ENCODE measurements at places on chromosomes 2 and 18.
A peak's percentile ranks its signal among the peaks of the same experiment; 100 is the strongest.

- no peak for DNase-seq
Observed at GRCh38 chr2:96175951-96176350, 30.7 kb upstream of the DUSP2 start.

GRCh38 chr2:71736091-71736861, 282.9 kb downstream of the DYSF start:
- no peak for DNase-seq

DNA sequence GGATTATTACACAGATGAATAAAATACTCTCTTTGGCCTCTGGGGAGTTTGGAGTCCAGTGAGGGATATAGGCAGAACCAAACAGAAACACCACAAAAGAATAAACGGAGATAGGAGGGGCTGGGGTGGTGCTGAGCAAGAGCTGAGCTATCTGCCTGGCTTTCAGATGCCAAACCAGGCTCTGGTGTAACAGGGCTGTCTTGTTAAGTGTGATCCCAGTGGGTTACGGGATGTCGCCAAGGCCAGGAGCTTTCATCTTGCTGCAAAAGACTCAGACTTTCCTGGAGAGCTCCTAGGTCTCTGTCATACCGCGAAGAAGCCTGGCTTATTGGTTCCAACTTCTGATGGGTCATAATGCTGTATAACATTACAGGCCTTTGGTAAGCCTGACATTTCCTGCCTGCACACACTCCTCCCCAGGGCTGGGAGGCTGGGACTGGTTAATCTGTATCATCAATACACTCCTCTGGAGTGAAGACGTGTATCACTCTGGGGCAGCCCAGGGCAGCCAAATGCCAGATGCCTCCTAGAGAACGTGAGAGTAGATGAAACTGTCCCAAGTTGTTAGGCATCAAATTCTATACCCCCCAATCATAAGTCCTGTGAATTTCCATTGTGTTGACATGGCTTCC, 60.5 kb downstream of the STPG4 start:
- no peak for DNase-seq

GRCh38 chr2:24743924-24744323, 49.3 kb downstream of the PTRHD1 start:
- no peak for DNase-seq

DNA sequence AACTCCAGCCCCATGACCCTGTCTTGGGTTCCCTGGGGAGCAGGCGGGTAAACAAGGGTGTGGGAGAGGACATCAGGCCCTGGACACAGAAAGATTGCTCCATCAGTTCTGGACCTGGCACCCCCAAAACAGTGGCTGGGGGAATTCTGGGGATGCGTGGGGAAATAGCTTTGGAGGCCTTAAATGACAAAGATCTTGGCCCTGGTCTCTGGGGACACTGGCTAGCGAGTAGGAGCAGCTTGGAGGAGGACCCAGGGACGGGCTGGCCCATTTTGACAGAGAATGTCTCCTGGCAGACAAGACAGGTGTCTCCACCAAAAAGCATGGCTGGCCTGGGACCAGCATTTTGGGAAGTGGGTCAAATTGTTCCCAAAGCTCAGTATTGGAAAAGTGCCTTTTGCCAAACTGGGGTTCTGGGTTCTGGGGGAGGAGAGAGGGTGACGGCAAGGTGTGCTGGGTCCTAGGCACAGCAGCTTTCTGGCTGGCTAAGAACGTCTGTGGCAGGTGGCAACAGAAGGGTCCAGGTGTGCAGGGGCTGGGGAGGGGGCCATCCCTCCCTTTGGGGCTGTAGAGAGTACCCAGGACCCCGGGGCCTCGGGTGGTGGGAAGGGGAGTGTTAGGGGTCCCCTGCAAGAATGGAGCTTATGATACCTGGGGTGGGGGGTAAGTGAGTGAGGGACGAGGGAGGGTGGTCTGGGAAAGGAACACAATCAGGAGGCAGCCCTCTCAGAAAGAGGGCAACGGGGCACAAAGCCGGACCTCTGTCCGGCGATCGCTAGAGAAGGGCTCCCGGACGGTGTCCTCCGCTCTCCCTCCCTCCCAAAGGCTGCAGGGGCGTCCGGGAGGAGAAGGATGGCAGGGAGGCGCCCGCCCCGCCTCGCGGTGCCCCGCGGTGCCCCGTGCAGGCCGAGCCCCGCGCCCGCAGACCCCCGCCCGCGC, 556 bp downstream of the CYRIA start:
- no peak for DNase-seq

GRCh38 chr2:143852759-143853158, 667.2 kb downstream of the ZEB2 start:
- DNase-seq: no peak

- no peak for DNase-seq
Observed at GRCh38 chr2:147351784-147352183, 493.0 kb upstream of the ACVR2A start.

DNA sequence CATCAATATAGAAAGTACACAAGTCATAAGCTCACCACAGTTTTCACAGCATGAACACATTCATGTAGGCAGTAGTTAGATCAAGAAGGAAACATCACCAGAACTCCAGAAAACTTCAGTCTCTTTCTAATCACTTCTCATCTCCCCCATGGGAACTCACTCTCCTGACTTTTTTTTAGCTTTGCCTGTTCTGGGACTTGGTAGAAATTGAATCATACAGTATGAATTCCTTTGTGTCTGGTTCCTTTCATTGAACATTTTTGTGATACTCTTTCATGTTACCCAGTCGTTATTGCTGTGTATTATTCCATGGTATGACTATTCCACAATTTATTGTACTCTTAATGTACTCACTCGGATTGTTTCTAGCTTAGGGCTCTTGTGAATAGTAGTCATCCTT, 160.2 kb downstream of the TAF4B start:
- no peak for DNase-seq

GRCh38 chr2:239892441-239893235, 132.5 kb downstream of the NDUFA10 start:
- no peak for DNase-seq

DNA sequence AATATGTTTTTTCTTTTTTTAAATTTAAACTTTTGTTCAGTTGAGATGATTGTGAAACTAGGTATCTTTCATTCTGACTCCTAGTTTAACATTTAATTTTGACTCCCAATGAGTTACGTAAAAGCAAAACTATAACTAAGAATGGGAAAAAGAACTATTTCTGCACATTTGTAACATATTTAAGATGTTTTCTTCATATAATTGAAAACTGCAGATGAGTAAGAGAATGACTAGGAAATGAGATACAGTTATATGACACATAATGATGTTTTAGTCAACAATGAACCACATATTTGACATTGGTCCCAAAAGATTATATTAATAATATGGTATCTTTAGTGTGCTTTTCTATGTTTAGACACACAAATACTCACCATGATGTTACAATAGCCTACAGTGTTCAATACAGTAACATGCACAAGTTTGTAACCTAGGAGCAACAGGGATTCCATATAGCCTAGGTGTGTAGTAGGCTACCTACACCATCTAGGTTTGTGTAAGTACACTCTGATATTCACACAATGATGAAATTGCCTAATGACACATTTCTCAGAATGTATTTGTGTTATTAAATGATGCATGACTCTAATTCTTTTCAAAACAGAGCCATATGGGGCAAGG, 12.6 kb downstream of the ERMN start:
- DNase-seq: peak; percentile 74

- no peak for DNase-seq
Observed at GRCh38 chr2:152510621-152511020, 175.6 kb downstream of the FMNL2 start.

DNA sequence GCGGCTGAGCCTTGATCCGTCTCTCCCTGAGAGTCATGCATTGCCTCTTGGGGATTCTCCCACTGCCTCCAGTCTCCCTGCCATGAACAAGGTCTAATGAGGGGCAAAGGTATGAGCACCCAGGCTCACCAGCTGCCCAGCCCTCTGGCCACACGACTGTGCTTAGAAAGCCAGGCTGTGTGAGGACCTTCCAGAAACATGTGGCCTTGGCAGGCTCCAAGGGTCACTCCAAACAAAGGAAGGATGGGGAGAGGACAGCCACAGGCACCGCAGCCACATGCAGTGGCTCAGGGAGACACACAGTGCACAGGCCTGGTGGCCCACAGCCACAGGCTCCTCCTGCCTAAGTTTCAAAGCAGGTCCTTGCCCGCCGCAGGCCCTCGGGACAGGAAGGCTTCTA, 35.8 kb downstream of the TGFA start:
- no peak for DNase-seq

DNA sequence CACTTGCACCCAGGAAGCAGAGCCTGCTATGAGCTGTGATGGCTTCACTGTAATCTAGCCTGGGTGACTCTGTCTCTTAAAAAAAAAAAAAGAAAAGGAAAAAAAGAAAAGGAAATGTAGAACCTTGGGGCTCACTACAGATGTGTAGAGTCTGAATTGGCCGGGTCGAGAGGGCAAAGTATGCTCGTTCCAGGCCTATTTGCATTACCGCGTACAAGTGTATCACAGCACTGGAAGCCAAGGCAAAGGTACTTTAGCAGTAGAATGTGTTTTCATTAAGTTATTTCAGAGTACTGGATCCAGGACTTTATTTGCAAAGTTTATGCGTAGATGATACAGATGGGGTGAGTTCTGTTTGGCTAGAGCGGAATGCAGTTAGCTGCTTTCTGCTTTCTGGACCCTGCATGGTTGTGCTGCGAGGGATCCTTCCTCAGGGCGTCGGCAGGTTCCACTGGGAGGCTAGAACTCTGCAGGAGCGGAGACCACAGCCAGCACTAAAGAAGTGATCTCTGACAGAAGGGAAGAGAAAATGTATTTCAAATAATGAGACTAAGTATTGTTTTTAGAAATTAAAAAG, 51.8 kb downstream of the LDLRAD4 start:
- DNase-seq: no peak

- DNase-seq: no peak
Observed at GRCh38 chr2:33131749-33132148, 185.0 kb downstream of the LTBP1 start.

- DNase-seq: no peak
Observed at GRCh38 chr18:3664563-3665178, 214.7 kb downstream of the TGIF1 start.

DNA sequence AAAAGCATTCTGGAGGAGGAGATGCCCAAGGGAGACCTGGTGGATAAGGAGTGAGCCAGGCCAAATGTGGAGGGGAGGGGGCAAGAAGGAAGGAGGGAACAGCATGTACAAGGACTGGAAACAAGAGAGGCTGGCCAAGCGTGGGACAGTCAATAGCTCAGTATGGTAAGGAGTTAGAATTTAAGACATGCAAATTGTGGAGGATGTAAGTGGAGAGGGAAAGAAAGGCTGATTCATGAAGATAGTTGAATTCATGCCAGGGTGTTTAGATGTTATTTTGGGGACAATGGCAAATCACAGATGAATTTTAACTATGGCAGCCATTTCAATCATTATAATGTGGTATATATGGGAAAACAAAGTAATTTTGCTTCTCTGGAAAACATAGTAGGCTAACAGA, 462.3 kb downstream of the MEIS1 start:
- DNase-seq: no peak

DNA sequence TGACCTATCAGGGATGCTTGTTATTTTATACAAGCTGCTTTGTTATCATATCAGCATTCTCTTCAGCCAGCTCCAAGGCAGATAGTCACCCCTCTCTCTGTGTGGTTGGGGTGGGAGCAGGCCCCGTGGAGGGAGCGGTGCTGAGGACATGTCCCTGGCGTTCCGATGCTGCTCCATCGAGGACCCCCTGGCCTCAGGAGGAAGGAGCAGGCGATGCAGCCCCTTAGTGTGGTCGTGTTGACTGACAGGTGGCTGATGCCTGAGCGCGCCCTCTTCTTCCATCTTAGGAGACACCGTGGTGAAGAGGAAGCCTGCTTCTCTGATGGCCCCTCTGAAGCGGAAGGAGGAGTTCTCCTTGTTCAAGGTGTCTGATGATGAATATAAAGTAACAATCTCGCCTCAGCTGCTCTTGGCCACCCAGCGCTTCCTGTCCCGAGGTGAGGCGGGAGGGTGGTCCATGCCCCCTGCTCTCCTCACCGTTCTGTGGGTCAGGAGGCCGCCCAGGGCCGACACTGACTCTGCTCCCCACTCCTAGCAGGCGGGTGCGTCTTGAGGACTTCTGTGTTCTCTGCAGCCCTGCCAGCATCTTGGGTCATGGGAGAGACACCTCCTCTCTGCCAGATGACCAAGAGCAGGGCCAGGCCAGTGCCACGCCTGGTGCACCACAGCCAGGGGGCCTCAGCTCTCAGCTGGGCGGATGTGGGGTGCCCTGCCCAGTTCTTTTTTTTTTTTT, 10.6 kb downstream of the CNNM3 start:
- no peak for DNase-seq

- no peak for DNase-seq
Observed at GRCh38 chr18:12423820-12424219, 16.1 kb downstream of the PRELID3A start.

DNA sequence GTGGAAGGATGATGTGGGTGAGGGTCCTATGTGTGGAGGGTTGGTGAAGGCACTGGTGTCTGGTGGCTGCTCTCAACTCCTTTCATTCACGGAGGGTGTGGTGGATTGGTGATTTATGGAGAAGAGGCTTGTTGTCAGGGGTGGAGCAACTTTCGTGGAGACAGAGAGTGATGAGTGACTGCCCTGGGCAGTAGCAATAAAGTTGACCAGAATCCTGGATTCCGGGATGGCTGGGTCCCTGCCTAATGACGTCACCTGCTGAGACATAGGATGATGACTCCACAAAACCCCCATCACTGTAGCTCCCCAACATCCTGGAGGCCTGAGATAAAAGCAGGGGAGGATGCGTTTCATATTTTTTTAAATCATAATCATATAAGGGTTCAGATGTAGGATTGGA, 193.0 kb downstream of the ACKR3 start:
- DNase-seq: no peak

DNA sequence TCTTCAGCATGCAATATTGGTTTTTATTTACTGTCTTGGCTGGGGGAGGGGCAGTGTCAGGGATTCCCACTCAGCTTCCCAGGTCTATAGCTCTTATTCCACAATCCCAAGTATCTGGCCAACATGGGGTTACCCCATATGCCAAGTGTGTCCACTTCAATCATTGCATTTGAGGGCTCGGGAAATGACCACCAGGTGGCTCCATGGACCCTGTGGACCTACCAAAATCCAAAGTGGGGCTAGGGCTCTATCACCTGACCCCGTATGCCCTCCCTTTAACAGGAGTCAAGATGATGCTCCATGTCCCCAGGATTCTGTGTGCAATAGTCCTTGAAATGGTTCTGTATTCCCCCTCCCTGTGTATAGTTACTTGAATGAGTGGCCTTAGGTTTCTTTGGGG, 12.1 kb upstream of the TRAF3IP1 start:
- DNase-seq: no peak

DNA sequence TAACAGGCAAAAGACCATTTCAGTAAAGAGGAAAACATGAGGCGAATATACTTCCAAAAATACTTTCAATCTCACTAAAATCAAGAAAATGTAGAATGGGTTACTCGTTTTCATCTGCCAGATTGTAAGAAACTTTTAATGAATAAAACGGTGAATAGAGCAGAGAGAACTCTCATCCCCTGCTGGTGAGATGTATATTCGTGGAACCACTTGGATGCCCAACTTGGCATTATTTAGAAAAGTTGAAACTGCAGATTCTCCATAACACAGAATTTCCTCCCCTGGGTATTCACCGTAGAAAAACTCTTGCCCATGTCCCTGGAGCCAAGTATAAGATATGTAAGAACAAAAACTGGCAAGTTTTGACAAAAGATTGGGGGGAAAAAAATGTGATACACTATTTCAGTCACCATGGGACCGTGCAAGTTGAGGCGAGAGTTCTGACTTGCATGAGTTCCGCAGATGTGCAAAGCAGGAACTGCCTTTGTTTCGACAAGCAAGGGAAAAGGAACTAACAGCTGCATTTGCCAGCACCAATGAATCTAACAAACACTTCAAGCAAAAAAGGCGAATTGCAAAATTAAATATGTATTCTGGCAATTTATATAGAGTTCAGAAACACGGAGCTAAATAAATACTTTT, 14.8 kb downstream of the TIMM21 start:
- no peak for DNase-seq

Data from HS-5 (cell line).